T-helper 2 cell (primary cell): ENCODE measurements at places on chromosomes 13 and 19.
A peak's percentile ranks its signal among the peaks of the same experiment; 100 is the strongest.

DNA sequence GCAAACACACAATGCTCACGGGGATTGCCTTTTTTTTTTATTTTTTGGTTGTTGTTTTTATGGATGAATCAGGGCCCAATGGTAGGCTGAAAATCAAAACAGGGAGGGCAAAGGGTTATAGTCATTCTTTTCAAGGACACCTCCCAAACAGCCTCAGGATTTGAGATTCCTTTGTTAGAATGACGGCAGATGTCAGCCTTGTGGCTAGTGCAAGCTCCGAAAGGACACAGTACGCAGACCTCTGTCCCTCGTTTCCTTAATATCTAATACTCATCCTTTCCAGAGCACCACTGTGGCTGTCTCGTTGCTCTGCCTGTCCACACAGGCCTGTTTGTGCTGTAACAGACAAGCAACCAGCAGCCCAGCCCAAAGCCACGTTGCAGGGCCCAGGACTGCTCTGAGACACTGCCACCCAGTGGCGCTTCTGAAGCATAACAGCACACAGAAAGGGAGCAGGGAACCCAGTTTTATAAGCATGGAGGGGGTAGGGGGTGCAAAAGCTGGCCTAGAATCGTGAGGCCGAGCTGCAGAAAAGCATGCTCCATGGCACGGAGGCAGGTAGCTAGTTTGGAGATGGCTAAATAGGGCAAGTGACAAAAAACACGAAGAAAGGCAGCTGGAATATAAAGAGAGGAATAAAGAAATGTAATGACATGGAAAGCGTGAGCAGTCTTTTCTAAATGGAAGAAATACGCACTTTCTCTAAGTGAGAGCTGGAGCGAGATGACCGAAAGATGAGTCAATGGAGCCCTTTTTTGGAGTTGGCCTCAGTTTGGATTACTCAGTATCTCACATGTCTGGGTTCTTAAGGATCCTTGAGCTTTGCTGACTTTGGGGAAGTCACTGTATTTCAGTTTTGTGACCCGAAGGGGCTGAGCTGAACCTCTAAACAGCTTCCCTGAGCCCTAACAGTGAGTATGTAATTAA is 40.7 kb upstream of the MEDAG start:
- peak; percentile 7 for DNase-seq

GRCh38 chr13:98181111-98181815 is 4.2 kb upstream of the RNF113B start:
- no peak for DNase-seq

DNA sequence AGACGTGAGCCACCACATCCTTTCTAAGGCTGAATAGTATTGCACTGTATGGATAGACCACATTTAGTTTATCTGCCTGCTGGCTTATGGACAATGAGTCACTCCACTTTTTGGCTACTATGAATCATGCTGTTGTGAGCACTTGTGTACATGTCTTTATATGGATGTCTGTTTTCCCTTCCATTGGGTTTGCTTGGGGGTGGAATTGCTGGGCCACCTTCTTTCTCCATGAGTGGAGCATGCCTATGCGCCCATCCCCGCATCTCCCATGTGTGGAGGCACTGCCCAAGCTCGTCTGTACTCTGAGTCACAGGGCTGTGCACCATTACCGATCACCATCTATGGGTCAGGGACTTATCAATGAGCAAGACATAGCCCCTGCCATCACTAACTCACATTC is 127.2 kb upstream of the GJB6 start:
- no peak for DNase-seq

GRCh38 chr13:80755910-80756309 is 415.0 kb upstream of the SPRY2 start:
- no peak for DNase-seq

- no peak for DNase-seq
Measured at GRCh38 chr19:751501-752341, 809 bp downstream of the MISP start.

- no peak for DNase-seq
Measured at GRCh38 chr19:37966211-37966661, 59.2 kb downstream of the SIPA1L3 start.

DNA sequence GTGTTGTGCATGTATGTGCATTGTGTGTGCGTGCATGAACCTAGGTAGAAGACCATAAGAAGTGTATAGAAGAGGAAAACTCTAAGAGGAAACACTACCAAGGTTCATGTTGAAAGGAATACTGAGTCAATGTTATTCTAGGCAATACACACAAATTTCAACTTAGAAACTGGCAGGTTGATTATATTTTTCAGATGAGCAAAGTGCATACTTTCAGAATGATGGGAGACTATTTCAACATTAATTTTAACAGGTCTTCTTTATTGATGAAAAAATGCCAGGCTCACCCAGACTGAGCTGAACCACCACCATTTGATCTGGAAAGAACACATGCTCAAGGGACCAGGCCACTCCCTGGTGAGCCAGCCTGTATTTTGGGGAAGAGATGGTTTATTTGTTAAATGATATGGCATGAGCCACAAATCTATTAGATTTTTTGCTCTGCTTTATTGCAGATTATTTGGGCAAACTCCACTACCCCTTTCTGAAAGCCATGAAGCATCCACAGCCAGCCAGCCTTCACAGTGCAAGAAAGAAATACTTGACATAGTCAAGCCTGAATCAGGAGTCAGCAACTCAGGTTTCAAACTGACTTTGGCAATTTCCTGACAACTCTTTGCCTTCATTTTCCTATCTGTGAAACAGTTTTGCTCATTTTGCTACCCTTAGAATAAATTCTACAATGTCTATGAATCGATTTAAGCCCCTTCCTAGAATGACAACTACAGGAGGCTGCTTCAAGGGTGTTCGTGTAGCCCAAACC is 368.9 kb downstream of the COG6 start:
- no peak for DNase-seq

DNA sequence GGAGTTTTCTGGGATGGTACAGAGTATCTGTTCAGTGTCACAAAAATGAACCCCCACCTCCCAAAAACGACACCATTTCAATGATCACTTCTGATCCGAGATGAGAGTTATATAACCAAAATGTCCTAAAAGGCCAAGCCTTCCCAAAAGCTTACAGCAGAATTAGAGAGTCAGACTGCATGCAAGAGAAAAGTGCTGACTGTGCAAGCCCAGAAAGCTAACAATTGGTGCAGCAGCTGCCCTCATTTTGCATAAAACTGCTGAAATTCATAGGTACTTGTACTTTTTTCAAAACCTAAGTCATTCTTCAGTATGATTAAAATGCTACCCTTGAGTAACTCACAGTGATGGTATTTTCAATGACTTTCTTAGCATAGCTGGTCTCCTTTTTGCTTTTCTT is 819.6 kb upstream of the ARGLU1 start:
- DNase-seq = no peak

DNA sequence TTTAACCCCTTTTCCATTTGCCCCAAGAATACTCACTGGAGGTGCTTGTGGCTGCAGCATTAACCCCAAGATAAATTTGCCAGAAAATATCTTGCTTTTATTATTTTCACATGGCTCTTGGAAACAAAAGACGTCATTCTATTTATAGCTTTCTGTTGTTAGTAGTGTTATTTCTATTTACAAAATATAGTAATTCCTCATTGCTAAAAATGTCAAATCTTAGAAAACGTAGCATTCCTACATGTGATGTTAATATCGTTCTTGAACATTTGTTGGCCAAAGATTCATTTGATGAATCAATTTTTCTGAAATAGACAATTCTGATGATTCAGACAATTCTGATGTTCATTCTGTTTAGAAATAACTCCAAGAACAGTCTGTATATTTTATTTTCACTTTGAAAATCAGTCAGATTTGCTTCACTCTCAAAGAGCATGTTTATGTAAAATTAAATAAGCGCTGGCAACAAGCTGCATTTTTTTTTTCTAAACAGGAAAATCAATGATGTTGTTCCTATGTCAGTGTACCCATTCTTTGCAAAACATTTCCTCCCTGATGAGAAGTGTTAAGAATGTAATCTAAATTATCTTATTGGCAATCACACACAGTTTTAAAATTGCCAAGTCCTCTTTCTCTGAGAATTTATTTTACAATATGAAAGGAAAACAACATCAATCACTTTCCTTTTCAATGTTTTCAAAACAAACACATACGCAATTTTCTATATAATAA is 334.0 kb downstream of the KCTD12 start:
- DNase-seq = no peak

- no peak for DNase-seq
Measured at GRCh38 chr19:47022541-47023447, 3.2 kb downstream of the NPAS1 start.

DNA sequence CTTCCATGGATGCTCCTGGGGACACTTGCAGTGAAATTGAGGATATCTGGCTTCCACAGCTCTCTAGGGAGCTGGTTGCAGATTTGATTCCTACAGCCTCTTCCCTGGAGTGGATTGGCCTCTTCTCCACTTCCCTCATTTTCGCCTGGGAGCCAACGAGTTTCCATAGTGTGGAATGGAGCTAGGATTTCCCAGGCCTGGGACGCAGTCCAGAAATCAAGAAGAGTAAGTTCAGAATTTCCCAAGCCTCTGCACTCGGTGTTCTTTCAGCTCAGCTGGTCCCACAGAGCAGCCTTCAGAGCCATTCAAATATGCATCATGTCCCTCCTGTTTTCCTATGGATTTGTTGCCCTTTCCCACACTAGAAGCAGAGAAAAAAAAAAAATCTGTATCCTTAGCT is 68.2 kb downstream of the RAP2A start:
- DNase-seq = no peak

DNA sequence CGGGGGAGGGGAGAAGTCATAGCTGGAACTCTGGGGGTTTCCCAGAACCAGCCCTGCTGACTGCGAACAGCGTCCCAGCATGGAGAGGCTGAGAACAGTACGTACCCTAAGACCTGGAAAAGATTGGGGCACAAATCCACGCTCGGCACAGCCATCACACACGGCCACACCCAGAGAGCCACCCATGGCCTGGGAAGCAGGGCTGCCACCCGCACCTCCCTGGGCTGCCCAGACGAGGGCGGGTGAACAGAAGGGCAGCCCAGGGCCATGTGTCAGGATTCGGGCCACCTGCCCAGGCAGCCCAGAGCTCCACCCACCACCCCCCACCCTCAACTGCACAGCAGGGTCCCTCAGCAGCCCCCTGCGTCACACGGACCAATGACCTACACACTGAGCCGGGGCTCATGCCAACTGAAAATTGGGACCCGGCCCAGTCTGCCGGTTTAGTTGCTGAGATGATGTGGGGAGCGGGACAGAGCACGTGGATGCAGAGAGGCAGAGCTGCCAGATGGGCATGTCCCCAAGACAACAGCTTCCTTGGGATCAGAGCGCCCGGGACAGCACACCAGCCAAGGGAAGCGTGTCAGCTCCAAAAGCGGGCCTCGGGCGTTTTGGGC is 8.5 kb downstream of the UBXN6 start:
- DNase-seq = no peak

GRCh38 chr19:44879309-44880065 is 11.6 kb upstream of the TOMM40 start:
- no peak for DNase-seq

GRCh38 chr13:51361106-51361505 is 21.6 kb downstream of the SERPINE3 start:
- DNase-seq = no peak

DNA sequence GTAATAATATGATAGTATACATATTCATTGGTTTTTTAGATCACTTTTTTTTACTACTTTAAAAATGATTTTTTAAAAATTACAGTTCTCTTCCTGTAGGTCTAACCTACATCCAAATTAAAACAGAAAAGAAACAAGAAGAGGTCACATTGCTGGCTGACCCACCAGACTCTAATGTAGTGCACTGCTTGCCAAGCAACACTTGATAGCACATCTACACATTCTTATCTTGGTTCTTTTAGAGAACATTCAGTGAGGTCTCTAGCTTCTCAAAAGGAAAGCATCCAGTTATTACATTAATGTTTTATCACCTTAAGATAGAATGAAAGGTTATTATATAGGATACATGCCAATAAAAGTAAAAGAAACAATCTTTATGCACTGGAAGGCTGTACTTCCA is 35.6 kb downstream of the NDFIP2 start:
- DNase-seq = no peak

GRCh38 chr19:15031675-15032074 is 17.6 kb upstream of the CASP14 start:
- DNase-seq = no peak

GRCh38 chr13:26538363-26539317 is 18.8 kb upstream of the WASF3 start:
- DNase-seq = no peak

- DNase-seq = no peak
Measured at GRCh38 chr19:7926727-7927604, 1.0 kb upstream of the CTXN1 start.

GRCh38 chr13:101955764-101956163 is 446.1 kb downstream of the FGF14 start:
- no peak for DNase-seq

- no peak for DNase-seq
Measured at GRCh38 chr13:109790942-109791605, 4.7 kb upstream of the IRS2 start.

DNA sequence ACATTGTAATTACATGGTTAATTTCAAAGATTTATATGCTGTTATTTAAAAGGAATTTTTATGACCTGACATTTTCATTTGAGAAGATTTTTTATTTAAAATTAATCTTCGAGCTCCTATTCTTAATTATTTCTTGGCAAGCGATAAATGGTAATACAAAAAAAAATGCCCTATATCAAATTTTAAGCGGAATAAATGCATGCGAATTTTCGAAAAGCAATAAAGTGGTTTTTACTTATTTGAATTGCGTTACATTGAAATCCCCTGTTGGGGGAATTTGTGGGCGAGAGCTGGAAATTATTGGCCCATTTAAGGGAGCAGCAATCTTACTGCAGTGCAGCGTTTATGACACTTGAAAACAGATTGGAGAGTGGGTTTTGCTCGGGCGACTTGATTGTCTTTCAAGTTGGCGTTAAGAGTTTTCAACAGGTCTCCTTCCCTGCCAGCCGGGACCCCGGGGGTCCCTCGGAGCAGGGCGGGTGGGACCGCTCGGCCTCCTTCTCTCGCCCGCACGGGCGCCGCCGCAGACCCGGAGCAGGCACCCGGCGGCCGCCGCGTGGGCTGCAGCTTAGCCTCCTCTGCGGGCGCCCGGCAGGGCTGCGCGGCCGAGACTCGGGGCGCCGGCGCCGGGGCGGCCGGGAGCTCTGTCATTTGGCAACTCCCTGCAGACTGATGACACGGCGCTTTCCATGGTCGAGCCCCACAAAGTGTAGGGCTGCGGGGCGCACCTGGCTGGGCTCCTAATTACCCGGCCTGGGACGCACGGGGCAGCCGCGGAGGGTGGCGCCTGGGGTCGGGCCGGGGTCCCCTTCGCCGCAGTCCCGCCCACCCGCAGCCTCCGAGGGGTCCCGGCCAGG is 255.1 kb upstream of the SOX21 start:
- DNase-seq = no peak
